ENCODE measurements at places on chromosomes 1 and 21. TPM values are rescaled to one million over a fixed set of nuclear protein-coding genes. Genes with fewer than 3 reads are reported as not detected.

Gene CFAP141
- total RNA-seq = not detected

Gene CLDN8
- 0.15 TPM for total RNA-seq

Gene NR1I3
- total RNA-seq = 5.0 TPM

Gene MFSD2A
- total RNA-seq = 46.4 TPM

Gene CASQ1
- 0.49 TPM for total RNA-seq

Gene SELENBP1
- 2.6 TPM for total RNA-seq

Gene TTC24
- total RNA-seq = 0.70 TPM

Gene ASPM
- 0.32 TPM for total RNA-seq

Gene FABP3
- total RNA-seq = 15.3 TPM

Gene TMEM9
- 110 TPM for total RNA-seq

Gene KRTAP10-4
- total RNA-seq = 0.87 TPM

Gene SERPINC1
- not detected for total RNA-seq

Gene CAMK2N1
- total RNA-seq = 74.0 TPM

Gene SPRR5
- total RNA-seq = not detected

Gene LRRC7
- total RNA-seq = 0.51 TPM

Gene TMIGD3
- not detected for total RNA-seq

Gene RAB7B
- total RNA-seq = 1.00 TPM

Gene TFF2
- not detected for total RNA-seq

Gene CIART
- 2.8 TPM for total RNA-seq

Gene PLA2G2F
- 0.38 TPM for total RNA-seq

Gene TMEM82
- not detected for total RNA-seq

Gene IL19
- not detected for total RNA-seq

Gene MAEL
- total RNA-seq = 0.54 TPM

Gene TDRD10
- 0.17 TPM for total RNA-seq

Gene ERG
- 0.53 TPM for total RNA-seq

Gene NBPF6
- not detected for total RNA-seq

Gene SON
- 169 TPM for total RNA-seq

Gene CHIA
- total RNA-seq = 0.05 TPM

Gene IGSF9
- total RNA-seq = 1.9 TPM

Gene OSCP1
- total RNA-seq = 30.6 TPM

Gene PDC
- 1.5 TPM for total RNA-seq

Gene C1orf116
- total RNA-seq = 0.22 TPM

Gene SLC30A2
- total RNA-seq = 3.9 TPM
